NCI-H1436 (cell line): ENCODE measurements at places on chromosomes 16 and 17.

DNA sequence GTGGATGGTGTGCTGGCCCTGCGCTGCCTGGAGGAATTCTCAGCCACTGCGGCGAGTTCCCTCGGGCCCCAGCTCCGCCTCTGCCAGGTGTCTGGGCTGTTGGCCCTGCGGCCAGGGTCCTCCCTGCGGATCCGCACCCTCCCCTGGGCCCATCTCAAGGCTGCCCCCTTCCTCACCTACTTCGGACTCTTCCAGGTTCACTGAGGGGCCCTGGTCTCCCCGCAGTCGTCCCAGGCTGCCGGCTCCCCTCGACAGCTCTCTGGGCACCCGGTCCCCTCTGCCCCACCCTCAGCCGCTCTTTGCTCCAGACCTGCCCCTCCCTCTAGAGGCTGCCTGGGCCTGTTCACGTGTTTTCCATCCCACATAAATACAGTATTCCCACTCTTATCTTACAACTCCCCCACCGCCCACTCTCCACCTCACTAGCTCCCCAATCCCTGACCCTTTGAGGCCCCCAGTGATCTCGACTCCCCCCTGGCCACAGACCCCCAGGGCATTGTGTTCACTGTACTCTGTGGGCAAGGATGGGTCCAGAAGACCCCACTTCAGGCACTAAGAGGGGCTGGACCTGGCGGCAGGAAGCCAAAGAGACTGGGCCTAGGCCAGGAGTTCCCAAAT, 1.3 kb upstream of the TNFSF13 start:
- no peak for DNase-seq

- DNase-seq, result no peak
Observed at GRCh38 chr17:1916963-1917715, 87.3 kb downstream of the RPA1 start.

DNA sequence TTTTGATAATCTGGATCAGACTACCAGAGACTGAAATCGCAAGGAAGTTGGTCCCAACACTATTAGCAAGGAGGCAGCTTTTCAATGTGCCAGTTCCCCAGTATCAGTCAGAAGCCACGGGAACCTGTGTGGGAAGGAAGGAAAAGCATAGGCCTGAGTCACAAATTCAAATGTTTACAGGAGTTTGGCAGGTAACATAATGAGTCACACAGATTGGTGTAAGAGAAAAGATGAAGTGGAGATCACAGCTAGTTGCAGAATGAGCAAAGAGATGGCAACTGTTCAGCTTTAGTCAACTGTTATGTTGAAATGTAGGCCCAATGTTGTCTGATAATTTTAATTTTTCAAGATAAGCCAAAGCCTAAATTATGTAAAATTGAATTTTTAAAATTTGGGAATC, 28.1 kb upstream of the ITGA2B start:
- DNase-seq, result no peak

GRCh38 chr17:8892338-8892690, 24.8 kb upstream of the PIK3R6 start:
- DNase-seq, result no peak

DNA sequence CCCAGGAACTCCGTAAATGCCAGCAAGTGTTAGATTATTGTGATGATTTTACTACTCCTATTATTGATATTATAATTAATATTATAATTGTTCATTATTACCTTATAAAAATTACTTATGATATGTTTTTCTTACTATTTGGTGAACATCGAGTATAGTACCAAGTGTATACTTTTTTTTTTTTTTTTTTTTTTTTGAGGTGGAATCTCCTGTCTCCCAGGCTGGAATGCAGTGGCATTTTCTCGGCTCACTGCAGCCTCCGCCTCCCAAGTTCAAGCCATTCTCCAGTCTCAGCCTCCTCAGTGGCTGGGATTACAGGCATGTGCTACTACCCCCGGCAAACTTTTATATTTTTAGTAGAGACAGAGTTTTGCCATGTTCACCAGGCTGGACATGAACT, 347.0 kb downstream of the WWOX start:
- DNase-seq, result no peak

DNA sequence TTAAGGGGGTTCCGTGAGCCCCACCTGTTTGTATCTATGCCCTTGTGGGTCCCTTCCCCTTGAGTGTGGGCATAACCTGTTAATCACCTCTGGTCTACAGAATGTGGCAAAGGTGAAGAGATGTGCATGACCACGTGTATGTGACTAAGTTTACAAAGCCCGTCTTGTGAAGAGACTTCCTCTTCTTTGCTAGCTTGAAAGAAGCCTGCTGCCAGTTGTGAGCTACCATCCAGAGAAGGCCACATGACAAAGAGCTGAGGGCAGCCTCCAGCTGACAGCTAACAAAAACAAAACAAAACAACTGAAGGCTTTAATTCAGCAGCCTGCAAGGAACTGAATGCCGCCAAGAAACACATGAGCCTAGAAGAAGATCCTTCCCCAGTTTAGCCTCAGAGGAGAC, 112.0 kb downstream of the AXIN2 start:
- DNase-seq, result no peak

DNA sequence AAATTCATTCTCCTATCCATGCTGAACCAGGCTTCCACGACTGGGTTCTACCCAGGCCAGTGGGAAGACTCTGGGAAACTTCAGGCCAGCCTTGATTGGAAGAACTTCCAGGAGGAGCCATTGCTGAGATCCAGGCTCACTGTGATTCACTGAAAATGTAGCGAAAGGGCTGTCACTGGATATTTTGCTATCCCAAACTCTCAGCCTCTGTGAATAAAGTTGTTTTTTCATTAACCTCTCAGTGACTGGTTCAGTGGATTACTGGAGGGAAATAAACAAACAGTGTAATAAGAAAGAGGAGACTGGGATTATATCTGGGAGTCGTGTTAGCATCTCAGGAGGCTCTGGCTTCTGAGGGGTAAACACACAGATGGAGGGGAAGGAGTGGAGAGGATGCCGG, 3.1 kb downstream of the FOXL1 start:
- DNase-seq, result no peak

DNA sequence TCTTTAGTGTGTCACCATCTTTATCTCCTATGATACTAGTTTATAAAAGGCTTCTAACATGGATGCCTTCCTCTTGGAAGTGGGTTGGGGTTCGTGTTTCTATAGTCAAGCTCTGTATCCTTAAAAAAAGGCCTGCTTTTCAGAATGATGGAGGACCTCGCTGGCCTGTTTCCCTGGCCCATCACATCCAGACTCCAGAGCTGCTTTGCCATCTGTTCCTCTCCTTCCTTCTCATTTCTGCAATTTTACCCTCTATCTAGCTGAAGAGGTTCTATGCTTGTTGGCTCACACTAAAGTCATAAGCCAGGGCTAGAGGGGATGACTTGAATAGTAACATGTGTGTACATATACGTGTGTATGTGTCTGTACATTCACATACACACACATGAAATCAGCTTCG, 450.8 kb upstream of the HSBP1 start:
- no peak for DNase-seq

GRCh38 chr17:58302171-58302918, 21.6 kb upstream of the MPO start:
- DNase-seq, result no peak

GRCh38 chr16:80802902-80803301, 1.5 kb downstream of the CDYL2 start:
- DNase-seq, result no peak

- DNase-seq, result no peak
Observed at GRCh38 chr17:73179387-73179786, 13.5 kb upstream of the COG1 start.

DNA sequence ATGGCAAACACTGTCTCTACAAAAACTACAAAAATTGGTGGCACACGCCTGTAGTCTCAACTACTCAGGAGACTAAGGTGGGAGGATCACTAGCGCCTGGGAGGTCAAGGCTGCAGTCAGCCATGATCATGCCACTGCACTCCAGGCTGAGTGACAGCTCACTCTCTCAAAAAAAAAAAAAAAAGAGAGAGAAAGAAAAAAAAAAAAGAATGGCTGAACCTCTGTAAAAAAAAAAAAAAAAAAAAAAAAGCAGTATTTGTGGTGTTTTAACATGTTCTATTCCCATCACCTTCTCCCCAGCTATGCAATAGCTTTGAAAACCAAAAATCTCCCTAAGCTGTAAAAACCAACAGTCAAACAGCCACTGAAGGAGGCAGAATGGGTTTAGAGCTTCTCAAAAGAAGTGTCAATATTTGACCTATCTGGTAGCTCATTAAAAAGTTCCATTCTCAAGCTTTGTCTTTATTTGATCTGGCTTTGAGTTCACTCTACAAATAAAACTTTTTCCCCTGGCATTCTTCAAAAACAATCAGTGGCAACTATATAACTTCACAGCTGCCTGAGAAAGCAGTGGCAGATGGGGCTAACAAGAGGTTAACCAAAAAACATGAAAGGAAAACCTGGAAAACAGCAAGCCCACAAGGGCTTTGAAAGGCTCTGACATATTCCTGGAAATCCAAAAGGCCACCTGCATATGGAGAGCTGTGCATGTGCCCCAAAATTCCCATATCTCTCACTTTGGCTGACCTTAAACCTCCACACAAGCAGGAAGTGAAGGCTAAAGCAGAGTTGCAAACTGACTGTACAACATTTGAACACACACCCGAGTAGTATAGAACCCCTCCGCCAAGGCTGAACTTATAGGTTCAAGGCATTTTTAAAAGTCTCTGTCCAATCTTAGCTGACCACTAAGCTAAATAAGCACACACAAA, 36.0 kb downstream of the USP32 start:
- DNase-seq, result no peak

DNA sequence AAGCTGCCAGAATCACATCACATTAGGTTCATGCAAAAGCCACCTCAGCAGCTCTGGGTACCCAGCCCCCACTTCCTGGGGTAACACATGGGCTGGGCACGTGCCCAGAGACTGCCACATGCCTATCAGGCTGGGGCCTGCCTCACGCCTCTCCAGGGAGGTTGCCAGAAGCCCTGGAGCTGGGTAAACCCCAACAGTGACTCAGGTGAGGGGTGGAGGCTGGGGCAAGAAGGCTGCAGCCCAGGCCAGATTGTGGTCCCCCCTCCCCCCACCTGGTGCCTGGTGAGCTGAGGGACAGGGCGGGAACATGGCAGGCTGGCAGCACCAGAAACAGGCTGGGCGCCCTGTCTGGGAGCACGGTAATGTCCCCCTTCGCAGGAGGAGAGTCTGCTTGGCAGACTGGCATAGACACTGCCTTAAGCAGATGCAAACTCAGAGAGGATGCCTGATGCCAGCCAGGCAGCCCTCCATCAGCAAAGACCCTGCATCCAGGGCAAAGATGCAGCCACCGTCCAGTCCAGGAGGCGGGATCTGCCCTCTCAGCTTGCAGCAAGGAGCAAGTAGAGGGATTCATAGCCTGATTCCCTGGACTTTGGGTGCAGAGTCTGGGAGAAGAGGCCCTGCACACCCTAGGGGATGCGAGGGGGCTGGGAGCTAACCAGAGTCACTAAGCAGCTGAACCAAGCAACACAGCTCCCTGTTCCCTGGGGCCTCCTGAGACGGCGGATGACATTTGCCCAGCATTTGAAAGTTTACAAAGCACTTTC, 28.8 kb downstream of the NGFR start:
- DNase-seq, result peak; percentile 91

DNA sequence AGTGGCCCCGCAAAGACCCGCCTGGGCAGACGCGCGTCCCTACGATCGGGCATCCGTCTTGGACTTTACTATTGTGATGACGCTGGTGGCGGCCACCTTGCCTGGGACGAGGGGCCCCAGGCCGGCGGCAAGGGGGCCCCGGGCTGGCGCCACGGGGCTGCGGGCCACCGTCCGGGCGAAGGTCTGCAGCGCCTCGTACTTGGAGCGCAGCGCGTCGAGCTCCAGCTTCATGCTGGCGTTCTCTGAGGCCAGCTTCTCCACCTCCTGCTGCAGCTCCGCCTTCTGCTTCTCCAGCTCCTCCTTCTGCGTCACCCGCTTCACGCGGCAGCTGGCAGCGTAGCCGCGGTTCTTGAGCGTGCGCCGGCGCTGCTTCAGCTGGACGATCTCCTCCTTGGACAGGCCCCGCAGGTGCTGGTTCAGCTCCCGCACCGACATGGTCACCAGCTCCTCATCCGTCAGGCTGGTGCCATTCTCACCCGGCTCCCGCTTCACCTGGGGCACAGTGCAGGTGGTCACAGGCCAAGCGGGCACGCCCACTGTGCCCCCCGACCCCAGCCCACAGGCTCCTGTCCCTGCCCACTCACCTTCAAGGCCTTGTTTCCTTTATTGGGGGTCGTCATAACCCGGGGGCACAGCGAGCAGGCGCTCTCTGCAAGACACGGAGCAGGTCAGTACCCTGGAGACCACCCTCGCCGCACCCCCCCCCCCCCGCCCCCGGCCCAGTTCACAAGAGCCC, 4.8 kb upstream of the SIRT7 start:
- DNase-seq, result no peak

GRCh38 chr16:57358527-57359095, at the start of gene CCL22:
Gene CCL22, plus strand, starts transcription at chr16:57358783. Its CDS starts 34 bp downstream, at chr16:57358817.
- no peak for DNase-seq

GRCh38 chr16:1903845-1904840, 14.1 kb downstream of the HS3ST6 start:
- DNase-seq, result no peak
